ENCODE measurements at places on chromosomes 6 and 20.

GRCh38 chr20:51720854-51721253 lies 47.3 kb downstream of the ATP9A start:
- no peak overlapping the region for H3K27ac ChIP-seq
- no peak for DNase-seq
- no peaks in the 10 kb centered on the region for H3K36me3 ChIP-seq
- no peaks in the 10 kb centered on the region for H3K4me1 ChIP-seq
- peaks cover 45% of the 10 kb centered on the region for H3K27me3 ChIP-seq

- H3K4me1 ChIP-seq, result no peaks in the 10 kb centered on the region
- H3K27ac ChIP-seq, result no peak overlapping the region
- H3K36me3 ChIP-seq, result no peaks in the 10 kb centered on the region
- no peak overlapping the region for H3K4me3 ChIP-seq
- DNase-seq, result no peak
- no peaks in the 10 kb centered on the region for H3K27me3 ChIP-seq
These were observed 66.9 kb downstream of the RIPOR3 start for GRCh38 chr20:50624351-50625016.

DNA sequence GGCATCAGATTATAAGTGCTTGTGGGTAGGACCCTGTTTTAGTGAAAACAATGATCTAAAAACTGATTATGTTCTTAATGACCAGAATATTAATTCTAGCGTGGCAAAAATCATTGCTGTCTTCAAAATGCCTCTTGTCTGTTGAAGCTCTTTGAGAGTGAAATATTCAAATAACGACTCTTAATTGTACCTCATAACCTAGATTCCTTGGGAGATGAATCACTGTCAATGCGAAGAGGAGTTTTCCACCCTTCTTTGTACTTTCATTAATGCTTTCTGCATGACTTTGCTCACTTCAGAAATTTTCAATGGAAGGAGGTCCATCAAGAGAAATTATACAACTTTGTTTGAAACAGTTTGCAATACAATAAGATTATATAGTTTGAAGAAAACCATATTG lies 71.5 kb downstream of the CRYBG1 start:
- H3K27ac ChIP-seq, result no peak overlapping the region
- no peak overlapping the region for H3K4me3 ChIP-seq
- no peaks in the 10 kb centered on the region for H3K4me1 ChIP-seq
- peaks cover 2% of the 10 kb centered on the region for H3K36me3 ChIP-seq
- H3K27me3 ChIP-seq, result peaks cover 18% of the 10 kb centered on the region
- DNase-seq, result no peak

- peak overlapping the region; percentile 80 for H3K4me3 ChIP-seq
- H3K27ac ChIP-seq, result peak overlapping the region; percentile 92
- no peak for DNase-seq
- no peaks in the 10 kb centered on the region for H3K36me3 ChIP-seq
- no peaks in the 10 kb centered on the region for H3K27me3 ChIP-seq
These were observed 105.8 kb downstream of the SLX4IP start for GRCh38 chr20:10540636-10541493.

DNA sequence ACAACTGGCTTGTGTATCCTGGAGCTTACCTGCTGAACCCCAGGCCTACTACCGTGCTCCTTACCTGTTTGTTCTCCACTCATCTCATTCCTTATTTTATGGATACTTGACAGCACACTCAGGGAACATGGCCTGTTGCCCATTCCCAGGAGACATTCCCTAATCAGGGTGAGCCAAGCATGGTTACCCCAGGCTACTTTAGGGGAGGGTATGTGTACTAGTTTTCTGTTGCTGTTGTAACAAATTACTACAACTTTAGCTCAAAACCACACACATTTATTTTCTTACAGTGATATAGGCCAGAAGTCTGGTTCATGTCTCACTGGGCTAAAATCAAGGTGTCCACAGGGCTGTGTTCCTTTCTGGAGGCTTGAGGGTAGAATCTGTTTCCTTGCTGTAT lies 15.0 kb upstream of the TRAM2 start:
- DNase-seq, result no peak
- no peak overlapping the region for H3K4me3 ChIP-seq
- H3K27ac ChIP-seq, result no peak overlapping the region
- peaks cover 11% of the 10 kb centered on the region for H3K4me1 ChIP-seq
- peaks cover 16% of the 10 kb centered on the region for H3K27me3 ChIP-seq

DNA sequence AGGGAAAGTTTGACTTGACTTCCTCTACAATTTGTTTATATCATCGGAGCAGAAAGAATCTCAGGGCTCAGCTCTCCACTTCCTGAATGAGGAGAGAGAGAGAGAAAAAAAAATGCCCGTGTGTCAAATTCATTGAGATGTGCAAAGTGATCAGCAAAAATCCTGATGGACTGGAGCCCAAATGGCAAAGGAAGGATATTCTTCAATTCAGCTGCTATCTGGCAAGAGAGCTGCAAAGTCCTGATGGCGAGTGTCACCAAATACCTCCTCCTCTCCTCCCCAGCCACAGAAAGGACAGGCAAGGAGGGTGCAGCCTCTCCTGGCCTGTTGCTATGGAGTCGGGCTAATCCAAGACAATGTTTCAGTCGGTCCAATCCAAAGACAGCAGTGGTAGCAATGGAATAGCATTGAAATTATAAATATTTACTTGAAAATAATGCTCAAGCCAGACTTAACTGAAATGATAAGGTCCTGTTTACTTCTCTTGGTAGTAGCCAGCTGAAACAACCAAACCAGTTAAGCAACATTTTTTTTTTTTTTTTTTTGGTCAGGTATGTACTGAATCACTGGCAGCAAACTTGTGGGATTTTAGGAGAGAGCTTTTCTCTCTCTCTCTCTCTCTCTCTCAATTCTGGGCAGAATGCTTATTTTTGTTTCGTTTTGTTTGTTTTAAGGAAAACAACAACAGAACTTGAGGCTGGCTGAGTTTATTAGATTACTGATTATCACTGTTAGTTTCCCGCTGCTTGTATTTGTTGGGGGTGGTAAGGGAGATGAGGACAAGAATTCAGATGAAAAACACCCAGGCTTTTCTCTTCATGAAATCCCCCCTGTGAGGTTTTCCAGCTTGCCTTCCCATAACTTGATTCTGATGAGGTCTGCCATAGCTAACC lies 204.2 kb downstream of the BCAS1 start:
- no peaks in the 10 kb centered on the region for H3K36me3 ChIP-seq
- peak overlapping the region; percentile 80 for H3K4me3 ChIP-seq
- peak overlapping the region; percentile 97 for H3K27ac ChIP-seq
- no peaks in the 10 kb centered on the region for H3K27me3 ChIP-seq

DNA sequence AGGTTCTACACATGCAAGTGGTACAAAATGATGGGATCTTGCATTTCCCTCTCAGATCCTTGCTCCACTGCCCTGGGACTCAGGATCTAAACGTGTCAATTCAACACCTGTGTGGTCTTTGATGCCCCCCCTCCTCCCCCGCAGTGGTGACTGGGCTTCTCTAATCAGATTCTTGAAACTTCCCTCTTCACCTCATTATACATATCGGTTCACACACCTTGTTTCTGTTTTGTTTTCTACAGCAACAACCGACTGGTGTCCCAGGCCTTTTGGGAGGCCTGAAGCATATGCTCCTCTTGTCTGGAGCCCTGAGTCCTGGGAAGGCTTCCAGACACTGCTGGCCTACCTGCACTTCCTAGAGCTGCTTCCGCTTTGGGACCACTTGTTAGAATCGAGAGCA lies 20.0 kb downstream of the SAMD3 start:
- DNase-seq, result no peak
- H3K36me3 ChIP-seq, result peaks cover 9% of the 10 kb centered on the region

- no peaks in the 10 kb centered on the region for H3K36me3 ChIP-seq
- H3K4me3 ChIP-seq, result no peak overlapping the region
- H3K4me1 ChIP-seq, result peaks cover 2% of the 10 kb centered on the region
- peaks cover 27% of the 10 kb centered on the region for H3K27me3 ChIP-seq
These were observed 12.6 kb upstream of the CARMIL1 start for GRCh38 chr6:25266456-25267100.

GRCh38 chr6:1381481-1382330 lies 7.7 kb upstream of the FOXF2 start:
- H3K36me3 ChIP-seq, result peaks cover 6% of the 10 kb centered on the region
- H3K27ac ChIP-seq, result no peak overlapping the region
- H3K27me3 ChIP-seq, result peaks cover 61% of the 10 kb centered on the region
- H3K4me1 ChIP-seq, result peaks cover 28% of the 10 kb centered on the region

DNA sequence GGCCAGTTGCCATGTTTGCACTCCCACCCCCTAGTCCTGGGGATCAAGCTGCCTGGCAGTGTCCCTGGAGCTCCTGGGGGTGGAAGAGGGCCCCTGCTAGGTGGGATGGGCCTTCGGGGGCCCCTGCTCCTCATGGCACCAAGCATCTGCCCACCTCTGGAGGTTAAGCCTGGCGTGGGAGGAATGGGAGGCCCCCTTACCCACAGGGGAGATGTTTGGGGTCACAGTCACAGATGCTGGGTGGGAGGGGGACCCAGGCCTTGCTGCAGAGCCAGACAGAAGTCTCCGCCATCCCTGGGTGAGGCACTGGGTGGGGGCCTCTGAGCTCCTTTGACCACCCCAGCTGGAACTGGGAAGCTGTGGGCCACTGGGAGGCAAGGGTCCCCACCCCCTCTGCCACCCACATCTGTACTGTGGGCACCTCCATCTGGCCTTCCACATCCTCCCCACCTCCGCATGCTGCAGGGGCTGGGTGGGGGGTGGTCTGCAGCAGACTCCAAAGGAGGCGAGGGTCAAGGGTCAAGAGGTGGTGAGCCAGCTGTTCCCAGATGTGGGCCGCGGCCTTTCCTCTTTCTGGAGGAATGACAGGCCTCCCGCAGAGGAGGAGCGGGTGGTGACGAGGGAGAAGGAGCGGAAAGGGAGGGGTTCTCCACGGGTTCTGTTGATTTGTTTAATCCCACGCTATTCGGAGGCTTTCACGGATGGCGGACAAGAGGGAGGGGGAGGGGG lies 41.5 kb downstream of the YTHDF1 start:
- DNase-seq, result no peak
- peaks cover 11% of the 10 kb centered on the region for H3K4me1 ChIP-seq
- H3K4me3 ChIP-seq, result peak overlapping the region; percentile 74
- no peak overlapping the region for H3K27ac ChIP-seq
- peaks cover 42% of the 10 kb centered on the region for H3K27me3 ChIP-seq
- H3K36me3 ChIP-seq, result peaks cover 7% of the 10 kb centered on the region

- H3K27me3 ChIP-seq, result no peaks in the 10 kb centered on the region
- H3K4me1 ChIP-seq, result peaks cover 51% of the 10 kb centered on the region
- peak overlapping the region; percentile 91 for H3K27ac ChIP-seq
- peaks cover 3% of the 10 kb centered on the region for H3K36me3 ChIP-seq
- H3K4me3 ChIP-seq, result peak overlapping the region; percentile 97
- DNase-seq, result no peak
These were observed 1.5 kb downstream of the CCND3 start for GRCh38 chr6:41939848-41940758.

- no peak overlapping the region for H3K4me3 ChIP-seq
- no peak for DNase-seq
- no peaks in the 10 kb centered on the region for H3K27me3 ChIP-seq
These were observed 43.8 kb downstream of the REV3L start for GRCh38 chr6:111439171-111439570.

DNA sequence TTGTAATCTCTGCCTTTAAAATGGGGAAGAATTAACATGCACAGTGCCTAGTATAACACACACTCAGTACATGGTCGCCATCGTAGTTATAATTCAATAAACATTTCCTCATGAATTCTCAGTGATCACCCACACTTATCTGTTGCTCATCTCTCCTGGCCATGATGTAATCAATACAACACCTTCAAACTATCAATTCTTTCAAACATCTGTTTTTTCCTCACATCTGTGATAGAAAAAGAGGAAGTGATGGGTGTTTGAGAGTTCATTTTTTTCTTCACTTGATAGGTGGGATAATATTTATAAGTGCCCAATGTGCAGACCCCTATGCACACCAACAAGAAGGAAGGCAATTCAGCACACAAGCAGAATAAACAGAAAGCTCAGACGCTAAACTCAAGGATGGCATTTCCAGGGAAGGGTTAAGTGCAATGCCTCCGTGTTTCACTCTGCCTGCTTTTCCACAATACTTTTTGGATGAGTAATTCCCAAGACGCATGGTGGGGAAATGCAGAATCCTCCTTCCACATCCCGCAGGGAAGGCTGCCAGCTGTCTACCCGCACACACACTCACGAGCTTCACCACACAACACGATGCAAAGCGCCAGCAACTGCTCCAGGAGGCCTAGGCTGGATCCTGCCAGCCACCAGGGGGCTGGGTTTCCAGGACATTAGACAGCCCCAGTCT lies 100.3 kb downstream of the GMPR start:
- no peak overlapping the region for H3K4me3 ChIP-seq
- no peaks in the 10 kb centered on the region for H3K36me3 ChIP-seq
- DNase-seq, result no peak
- peak overlapping the region; percentile 29 for H3K27ac ChIP-seq
- peaks cover 10% of the 10 kb centered on the region for H3K4me1 ChIP-seq

- H3K36me3 ChIP-seq, result peaks cover 2% of the 10 kb centered on the region
- no peak for DNase-seq
- H3K4me1 ChIP-seq, result peaks cover 4% of the 10 kb centered on the region
- peak overlapping the region; percentile 39 for H3K27ac ChIP-seq
These were observed 43.1 kb downstream of the SLC17A5 start for GRCh38 chr6:73610444-73611275.

GRCh38 chr20:24817351-24817750 lies 131.7 kb upstream of the CST7 start:
- no peaks in the 10 kb centered on the region for H3K4me1 ChIP-seq
- DNase-seq, result no peak

DNA sequence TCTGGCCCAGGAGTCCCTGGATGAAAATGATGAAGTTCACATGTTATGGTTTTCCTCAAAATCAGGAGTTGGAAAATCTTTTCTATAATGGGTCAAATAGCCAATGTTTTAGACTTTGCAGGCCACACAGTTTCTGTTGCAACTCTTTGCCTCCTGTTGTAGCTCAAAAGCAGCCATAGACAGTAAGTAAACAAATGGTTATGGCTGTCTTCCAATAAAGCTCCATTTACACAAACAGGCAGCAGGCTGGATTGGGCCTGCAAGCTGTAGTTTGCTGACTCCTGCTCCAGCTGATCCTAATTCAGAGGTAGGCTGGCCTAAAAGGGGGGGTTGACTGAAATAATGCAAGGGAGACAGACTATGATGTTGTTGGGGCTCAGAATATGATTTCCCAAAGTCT lies 33.0 kb downstream of the METTL24 start:
- no peaks in the 10 kb centered on the region for H3K36me3 ChIP-seq
- DNase-seq, result no peak
- H3K27me3 ChIP-seq, result peaks cover 22% of the 10 kb centered on the region
- H3K4me3 ChIP-seq, result no peak overlapping the region

- DNase-seq, result no peak
- H3K4me3 ChIP-seq, result no peak overlapping the region
These were observed 141.1 kb upstream of the SGK1 start for GRCh38 chr6:134458857-134459657.

Data from T-helper 17 cell (primary cell).